ENCODE measurements at places on chromosomes 13 and 19.

DNA sequence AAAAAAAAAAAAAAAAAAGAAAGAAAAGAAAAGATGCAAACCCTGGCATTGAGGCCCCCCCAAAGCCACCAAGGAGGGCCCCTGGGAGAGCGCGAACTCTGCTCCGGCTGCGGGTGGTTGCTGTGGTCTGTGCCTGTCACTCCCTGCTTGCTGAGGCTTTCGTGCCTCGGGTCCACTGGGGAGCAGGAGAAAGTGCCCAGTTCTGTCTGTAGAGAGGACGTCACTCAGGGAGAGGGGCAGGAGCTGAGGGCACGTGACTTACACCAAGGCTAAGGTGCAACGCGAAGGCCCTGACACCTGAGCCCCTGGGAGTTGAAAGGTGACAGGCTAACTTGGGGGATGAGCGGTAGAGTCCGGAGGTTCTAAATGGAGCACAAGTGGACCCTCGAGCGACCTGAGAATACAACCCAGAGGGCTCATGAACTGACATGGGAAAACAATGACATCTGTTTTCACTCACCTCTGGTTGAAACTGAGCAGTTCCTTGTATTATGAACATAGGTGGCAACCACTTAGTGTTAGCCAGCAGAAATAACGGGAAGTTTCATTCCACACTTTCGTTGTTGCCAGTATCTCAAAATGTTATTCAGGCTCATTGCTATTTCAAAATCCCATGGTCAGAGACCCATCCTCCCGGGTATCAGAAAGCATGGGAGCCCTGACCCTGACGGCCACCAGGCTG lies 69.2 kb upstream of the TM9SF2 start:
- no peak for DNase-seq

DNA sequence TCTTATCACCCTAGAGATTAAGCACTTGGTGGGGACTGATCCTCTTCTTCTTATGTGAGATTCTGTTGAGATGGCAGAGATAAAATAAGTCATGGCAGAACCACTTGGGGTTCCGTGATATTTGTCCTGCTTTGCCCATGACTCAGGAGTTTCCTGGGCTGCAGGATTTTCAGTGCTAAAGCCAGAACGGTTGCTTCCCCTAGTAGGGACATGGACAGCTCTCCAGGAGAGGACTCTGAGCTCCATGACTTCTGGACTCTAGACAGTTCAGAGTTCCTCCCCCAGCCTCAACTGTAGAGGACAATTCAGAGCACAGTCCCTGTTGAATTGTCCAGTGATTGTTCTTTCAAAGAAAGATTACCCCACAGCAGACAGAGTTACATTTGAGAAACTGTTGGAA lies 98.8 kb downstream of the OLFM4 start:
- DNase-seq, result no peak

DNA sequence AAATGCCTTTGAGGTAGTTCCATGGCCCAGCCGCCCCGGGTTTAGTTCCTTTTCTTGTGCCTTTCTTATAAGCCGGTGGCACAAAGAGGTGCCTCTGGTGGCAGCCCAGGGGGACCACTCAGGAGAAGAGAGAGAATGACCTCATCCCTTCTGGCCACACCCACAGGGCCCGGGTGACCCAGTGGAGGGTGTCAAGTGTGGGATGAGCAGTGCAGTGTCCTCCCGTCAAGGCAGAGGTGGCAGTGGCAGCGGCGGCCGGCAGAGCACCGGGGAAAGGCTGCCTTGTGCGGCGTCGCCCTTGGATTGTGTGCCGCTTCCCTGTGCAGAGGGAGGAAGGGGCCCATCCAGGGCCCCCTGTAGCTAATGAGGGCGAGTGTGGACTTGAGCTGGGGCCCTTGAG lies 47.9 kb downstream of the KDM4B start:
- DNase-seq, result no peak

- peak; percentile 47 for DNase-seq
These were observed 133.7 kb downstream of the RAP2A start for GRCh38 chr13:97567510-97568243.

GRCh38 chr13:50126993-50127725 lies 111.9 kb downstream of the KCNRG start:
- DNase-seq, result no peak

DNA sequence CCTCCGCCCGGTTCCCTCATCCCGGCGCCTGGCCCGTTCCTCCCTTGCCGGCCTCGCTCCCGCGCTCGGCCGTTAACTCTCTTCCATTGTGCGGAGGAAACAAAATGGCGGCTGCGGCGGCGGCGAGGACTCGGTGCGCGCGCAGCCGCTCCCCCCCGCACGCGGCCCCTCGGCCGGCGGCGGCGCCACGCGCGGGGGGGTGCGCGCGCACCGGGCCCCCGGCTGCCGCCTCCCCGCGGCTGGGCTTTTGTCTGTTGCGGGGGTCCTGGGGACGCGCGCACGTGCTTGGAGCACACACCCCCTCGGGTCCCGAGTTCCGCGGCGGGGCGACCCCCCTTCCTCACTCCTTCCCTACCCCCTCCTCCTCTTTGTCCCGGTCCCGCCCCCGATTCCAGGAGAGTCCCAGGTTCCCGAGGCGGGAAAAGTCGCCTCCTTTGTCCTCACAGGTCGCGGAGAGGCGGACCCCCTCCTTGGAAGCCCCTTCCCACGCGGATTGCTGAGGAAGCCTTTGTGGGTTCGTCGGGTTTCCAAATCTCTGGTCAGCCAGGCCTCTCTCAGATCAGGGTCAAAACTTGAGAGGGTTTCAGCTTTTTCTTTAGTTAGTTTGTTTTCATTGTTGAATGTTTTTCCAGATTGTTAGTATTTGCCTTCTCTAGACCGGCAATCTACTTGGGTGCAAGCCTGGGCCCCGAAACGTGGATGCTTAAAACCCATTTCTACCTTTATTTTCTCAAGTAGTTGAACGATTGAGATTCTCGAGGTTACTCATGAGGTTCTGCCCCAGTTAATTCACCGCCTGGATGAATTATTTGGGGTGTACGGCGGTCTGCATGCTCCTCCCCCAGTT lies 687 bp downstream of the ILF3 start:
- peak; percentile 41 for DNase-seq

All from Calu3 (cell line).